AG10803 (cell line): ENCODE measurements at places on chromosomes 2 and 18.

- DNase-seq, result peak; percentile 89
These were observed 99.0 kb downstream of the PLEKHM3 start for GRCh38 chr2:207926133-207926988.

- DNase-seq, result no peak
These were observed 145.6 kb downstream of the PDE1A start for GRCh38 chr2:182281276-182281675.

GRCh38 chr18:4230450-4231168 is 224.5 kb downstream of the DLGAP1 start:
- DNase-seq, result no peak

- no peak for DNase-seq
These were observed 8.4 kb upstream of the CIDEA start for GRCh38 chr18:12245793-12246135.

DNA sequence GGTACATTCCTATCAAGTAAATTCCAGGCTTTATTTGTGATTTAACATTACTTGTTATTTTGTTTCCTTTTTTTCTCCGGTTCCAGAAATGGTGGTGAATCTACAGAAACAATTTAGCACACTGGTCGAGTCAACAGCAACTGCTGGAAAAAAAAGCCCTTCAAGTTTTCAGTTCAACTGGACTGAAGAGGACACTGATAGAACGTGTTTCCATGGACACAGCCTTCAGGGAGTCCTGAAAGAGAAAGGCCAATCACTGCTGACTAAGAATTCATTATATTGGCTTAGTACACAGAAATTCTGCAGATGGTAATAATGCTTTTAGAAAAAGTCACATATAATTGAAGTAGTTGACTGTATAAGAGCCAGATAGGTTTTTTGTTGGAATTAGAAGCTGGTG is 32.0 kb upstream of the GRHL1 start:
- DNase-seq, result no peak
